ENCODE measurements at places on chromosomes 3 and 15.

GRCh38 chr15:74234598-74234875 is 1.6 kb upstream of the CCDC33 start:
- no peak for DNase-seq

DNA sequence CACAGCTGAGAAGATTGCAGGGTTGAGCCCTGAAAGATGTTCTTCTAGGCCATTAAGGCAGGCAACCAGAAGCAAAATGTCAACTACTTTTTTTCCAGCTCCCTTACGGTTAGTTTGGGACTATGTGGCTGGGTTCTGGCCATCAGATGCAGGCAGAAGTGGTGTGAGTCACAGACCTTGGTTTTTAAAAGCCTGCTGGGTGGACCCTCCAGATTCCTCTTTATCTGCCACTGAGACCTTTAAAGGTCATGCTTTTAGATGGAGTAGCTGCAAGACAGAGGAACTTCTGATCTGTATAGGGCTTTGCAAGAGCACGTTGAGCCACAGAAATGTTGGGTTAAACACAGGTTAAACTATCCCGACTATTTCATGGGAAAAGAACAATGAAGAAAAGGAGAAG is 102.9 kb downstream of the CHST2 start:
- DNase-seq = no peak

DNA sequence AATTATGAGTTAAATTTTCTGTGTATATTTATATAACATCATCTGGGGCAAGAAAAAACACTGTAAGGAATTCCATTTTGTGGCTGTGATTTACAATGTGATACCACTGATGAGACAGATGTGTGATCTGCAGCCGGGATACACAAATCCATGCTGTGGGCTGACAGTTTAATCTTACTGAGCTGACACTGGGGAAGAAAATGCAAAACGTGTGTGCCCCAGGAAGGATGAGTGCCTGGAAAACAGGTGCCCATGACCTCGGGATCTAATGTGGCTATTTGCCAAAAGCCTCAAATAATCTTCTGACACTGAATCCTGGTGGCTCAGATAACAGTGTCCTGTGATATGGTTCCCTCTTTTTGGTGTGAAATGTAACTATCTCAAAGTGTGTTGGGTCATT is 10.5 kb downstream of the MYRIP start:
- DNase-seq = no peak

DNA sequence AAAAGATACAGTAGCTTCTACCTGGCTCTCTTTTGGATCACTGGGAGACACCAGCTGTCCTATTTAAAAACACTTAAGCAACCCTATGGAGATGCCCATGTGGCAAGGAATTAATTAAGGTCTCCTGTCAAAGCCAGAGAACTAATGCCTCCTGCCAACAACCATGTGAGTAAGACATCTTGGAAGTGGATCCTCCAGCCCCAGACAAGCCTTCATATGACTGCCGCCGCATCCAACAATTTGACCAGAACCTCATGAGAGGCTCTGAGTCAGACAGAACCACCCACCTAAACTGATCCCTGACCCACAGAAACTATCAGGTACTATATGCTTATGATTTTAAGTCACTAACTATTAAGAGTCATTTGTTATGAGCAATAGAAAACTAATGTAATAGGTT is 22.3 kb downstream of the IFT80 start:
- no peak for DNase-seq

GRCh38 chr3:23258110-23258509 is 55.0 kb downstream of the UBE2E2 start:
- DNase-seq = no peak

DNA sequence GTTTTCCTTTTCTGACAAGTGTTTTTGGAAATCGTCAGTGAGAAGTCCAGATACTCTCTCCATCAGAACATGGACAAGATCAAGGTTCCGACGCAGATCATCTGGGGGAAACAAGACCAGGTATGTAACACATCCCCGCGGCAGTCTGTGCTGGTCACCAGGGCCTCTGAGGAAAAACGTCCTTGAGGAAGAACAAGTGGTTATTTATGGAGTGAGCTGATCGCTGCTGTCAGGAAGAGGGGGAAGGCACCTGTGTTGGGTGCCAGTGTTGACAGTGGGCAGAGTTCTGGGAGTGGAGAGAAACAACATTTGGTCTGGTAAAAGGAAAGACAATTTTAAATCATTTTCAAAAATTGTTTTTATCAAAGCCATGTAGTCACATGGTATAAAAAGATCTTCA is 20.7 kb upstream of the RPP14 start:
- no peak for DNase-seq

DNA sequence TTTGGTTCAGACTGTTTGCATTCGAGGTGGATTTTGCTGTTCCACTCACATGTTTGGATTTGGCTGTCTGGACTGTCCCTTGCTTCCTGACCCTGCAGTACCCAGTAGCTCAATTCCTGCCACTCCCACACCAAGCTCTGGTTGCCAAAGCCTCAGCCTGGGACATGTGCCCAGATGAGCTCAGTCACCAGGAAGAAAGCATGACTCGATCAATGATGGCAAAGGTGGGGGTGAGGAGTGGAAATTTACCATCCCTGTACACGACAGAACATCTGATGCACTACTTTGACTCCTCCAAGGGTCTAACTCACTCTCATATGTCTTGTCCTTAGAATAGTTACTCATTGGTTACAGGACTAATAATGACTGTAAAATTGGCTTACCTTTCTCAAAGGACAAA is 45.2 kb downstream of the ZNF385D start:
- DNase-seq = no peak

- DNase-seq = no peak
Measured at GRCh38 chr3:77319711-77320110, 279.8 kb downstream of the ROBO2 start.

DNA sequence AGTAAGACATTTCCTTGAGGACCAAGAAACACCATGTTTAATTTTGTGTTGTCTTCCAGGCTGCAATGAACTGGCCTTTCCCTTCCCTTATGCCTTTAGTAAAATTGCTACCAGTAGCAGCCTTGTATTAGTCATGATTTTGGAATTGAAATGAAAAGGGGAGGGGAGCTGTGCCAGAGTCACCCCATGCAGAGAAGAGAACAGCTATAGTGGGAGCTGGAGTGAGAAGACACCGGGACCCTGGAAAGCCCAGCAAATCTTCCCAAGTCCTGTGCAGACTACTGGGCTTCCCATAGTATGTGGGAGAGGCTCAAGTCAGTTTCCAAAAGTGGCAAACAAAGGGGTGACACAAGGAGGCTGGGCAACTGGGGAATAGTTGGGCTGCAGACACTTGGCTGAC is 178.5 kb downstream of the NR1D2 start:
- no peak for DNase-seq

GRCh38 chr3:160797356-160797755 is 41.3 kb downstream of the PPM1L start:
- DNase-seq = no peak

DNA sequence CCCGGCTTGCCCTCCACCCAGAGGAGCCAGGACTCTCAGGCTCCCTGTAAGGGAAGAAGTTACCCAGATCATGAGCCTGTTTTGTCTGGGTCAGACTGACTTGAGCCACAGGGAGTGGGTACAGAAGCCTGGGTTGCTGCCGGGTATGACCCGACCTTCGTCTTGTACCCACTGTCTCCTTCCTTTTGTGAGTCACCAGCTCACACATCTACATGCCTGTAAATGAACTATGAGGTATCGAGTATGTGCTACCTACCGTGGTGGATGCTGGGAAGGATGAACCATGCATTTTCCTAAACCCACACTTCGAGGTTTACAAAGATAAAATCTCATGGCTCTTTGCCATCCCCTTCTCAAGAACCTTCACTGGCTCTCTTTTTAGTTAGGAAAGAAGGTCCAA is 56.9 kb downstream of the CACNA1D start:
- no peak for DNase-seq

GRCh38 chr3:163043074-163043473 is 1546.5 kb downstream of the OTOL1 start:
- DNase-seq = no peak

DNA sequence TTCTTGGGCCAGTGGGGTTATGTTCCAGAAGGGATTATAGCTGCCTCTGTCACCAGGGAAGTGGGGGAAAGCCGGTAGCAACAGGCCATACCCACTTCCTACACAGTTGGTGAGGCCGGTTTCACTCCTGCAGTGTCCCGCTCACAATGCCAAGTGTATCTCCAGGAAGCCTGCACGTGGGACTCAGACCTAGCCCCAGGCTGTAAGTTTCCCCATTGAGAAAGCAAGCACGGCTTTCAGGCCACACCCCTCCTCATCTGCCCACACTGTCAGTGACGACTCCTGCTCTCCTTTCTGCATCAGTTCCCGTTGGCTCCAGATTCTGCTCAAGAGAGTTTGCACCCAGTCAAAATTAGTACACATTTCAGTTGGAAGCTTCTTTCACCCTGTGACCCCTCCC is 51.6 kb upstream of the CPOX start:
- no peak for DNase-seq

GRCh38 chr3:184481984-184482671 is 79.5 kb upstream of the EPHB3 start:
- no peak for DNase-seq

DNA sequence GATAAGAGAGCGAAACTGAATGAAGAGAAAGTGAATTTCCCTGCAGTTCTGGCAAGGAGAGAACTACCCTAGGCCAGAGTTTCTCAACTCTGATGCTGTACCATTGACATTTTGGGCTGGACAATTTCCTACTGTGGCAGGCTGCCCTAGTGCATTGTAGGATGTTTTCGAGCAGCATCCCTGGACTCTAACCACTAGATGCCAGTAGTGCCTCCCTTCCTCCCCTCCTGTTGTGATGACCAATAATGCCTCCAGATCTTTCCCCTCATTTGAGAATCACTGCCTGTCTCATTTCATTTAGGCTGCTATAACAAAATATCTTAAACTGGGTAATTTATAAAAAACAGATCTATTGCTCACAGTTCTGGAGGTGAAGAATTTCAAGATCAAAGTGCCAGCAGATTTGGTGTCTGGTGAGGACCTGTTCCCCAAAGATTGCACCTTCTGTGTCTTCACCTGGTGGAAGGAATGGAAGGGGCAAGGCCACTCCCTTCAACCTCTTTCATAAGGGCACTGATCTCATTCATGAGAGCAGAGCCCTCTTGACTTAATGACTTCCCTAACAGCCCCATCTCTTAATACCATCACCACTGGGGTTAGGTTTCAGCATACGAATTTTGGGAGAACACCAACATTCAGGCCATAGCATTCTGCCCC is 188.9 kb upstream of the MEIS2 start:
- DNase-seq = no peak

DNA sequence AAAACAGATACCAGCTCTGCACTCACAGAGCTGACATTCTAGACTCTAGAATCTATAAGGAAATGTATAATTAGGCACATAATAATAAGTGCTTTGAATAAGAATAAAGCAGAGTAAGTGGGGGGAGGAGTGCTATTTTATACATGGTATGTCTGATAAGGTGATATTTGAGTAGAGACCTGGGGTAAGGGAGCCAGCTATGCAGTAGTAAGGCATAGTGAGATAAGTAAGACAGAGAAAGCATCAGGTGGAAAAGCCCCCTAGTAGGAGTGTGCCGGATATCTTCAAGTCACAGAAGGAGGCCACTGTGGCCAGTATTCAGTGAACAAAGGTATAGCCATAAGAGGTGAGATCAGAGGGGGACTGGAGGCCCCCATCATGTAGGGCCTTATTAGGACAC is 3.0 kb downstream of the SS18L2 start:
- DNase-seq = no peak

- DNase-seq = no peak
Measured at GRCh38 chr3:168060317-168060716, 35.4 kb downstream of the GOLIM4 start.

- no peak for DNase-seq
Measured at GRCh38 chr3:187936676-187937075, 191.4 kb upstream of the BCL6 start.

DNA sequence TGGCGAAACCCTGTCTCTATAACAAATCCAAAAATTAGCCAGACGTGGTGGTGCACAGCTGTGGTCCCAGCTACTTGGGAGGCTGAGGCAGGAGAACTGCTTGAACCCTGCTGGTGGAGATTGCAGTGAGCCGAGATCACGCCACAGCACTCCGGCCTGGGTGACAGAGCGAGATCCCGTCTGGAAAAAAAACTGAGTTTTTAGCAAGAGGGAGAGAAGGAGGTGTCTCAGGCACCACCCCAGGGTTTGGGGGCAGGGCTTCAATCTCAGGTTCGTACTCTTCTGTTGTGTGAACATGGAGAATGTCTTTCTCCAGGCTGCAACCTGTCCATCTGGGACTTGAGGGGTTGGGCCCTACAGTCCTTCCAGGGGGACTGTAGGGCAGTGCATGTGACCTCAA is 2.7 kb downstream of the CHRNA3 start:
- DNase-seq = no peak

DNA sequence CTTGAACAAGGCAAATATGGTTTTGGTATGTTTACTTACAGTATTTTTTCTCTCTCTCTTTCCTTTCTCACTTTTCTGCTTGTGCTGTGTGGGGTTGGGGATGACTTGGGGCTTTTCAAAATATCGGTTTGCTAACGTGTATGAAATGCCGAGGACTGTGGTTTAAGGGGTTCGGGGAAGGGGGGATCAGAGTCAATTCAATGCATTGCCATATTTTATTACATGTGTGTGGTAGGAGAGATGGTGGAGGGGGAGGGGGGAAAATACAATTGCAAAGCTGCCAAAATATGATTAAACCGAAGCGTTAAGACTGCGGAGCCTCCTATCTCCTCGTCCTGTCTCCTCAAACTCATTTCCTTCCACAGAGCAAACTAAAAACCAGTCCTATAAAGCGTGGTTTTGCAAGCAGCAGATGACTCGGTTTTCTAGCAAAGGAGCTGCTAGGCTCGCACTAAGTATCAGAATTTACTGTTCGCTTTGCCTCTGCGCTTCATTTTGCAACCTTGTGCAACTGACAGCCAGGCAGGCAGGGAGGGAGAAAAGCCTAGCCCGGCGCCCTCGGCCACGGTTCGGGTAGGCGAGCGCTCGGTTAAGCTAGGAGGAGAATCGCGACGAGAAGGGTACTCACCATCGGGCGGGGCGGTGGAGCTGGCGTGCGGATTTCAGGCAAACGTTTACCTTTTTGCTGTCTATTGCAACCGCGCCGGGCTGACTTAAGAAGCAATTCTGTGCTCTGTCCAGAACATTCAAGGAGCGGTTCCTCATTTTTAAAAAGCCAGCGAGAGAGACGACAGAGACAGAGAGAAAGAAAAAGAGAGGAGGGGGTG is 4.0 kb upstream of the NR2F2 start:
- DNase-seq = no peak

GRCh38 chr3:51338632-51339031 is 46.5 kb upstream of the MANF start:
- no peak for DNase-seq

GRCh38 chr3:38124324-38125122 is 12.4 kb downstream of the ACAA1 start:
- no peak for DNase-seq

DNA sequence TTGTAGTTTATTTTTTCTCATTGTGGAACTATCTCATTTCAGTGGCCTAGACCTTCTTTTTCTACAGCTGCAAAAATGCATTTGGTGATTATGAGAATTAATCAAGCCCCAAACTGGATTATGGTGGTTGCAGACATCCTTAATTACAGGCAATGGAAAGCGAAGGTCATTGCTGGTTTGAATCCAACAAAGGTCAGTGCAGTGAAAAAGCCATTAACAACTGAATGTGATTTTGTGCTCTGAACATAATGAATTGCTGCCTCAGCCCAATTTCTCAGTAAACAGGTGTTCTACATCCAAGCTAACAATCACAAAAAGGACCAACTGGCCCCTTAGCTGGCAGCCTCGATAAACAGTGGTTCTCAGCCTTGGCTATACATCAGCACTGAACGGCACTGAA is 260.1 kb upstream of the DPPA4 start:
- DNase-seq = no peak

GRCh38 chr15:48144889-48145288 is 24.1 kb downstream of the SLC24A5 start:
- DNase-seq = no peak

- DNase-seq = no peak
Measured at GRCh38 chr15:67766968-67767367, 58.3 kb upstream of the SKOR1 start.

Measured in activated CD4-positive, alpha-beta T cell treated with anti-CD3 and anti-CD28 coated beads for 24 hours (primary cell).